Amniotic stem cell (primary cell): ENCODE measurements at places on chromosomes 2 and 18.

GRCh38 chr2:144904612-144905011, 384.7 kb upstream of the ZEB2 start:
- no peak for DNase-seq

DNA sequence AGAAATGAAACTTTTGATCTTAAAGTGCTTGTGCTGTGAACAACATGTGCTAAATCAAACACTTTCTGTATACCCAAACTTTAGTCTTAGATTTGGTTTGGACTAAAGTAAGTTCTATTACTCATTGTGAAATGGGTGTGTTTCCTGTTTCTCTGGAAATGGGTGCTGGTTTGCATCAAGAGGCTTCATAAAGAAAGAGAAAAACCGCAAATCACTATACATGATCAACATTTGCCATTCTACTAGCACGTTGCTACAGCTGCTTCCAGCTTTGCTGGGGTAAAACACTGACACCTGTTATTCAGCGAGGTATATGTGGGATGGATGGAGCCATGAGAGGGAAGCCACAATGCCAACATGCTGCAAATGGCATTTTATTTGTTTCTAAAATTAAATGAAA, 547.0 kb upstream of the ACVR2A start:
- DNase-seq = no peak

- no peak for DNase-seq
These were observed 142.0 kb upstream of the DNMT3A start for GRCh38 chr2:25483607-25484266.

GRCh38 chr2:167404627-167405284, 516.5 kb downstream of the XIRP2 start:
- DNase-seq = no peak

DNA sequence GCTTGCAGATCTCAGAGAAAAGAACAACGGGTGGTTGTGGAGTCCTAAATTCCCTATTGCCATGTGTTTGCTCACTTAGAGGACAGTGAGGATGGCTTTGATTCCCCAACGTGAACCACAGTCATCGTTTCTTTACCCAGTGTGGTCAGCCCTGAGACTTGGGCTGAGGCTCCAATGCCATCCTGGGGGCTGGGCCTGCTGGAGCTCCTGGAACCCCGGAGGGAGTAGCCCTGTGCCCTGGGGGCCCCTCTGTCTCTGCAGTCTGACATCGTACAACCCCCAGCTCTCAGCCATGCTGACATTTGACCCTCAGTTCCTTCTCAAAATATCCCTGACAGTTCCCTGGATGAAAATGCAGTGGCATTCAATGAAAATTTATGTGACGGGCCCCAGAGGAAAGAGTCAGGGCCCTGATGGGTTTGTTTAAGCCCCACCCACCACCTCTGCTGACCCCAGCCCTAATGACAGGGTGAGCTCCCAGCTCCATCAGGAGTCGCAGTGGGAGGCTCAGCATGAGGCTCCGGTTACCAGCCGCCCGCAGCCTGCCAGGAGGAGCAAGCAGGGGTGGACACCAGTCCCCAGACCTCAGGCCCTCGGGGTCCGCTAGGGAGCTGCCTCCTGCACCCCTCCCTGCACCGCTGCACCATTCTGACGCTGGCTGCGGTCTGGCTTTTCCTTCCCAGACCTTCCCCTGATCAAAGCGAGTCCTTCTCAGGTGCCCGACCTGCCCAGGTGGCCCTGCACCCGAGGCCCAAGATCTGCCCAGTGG, 120.9 kb downstream of the TWIST2 start:
- no peak for DNase-seq

DNA sequence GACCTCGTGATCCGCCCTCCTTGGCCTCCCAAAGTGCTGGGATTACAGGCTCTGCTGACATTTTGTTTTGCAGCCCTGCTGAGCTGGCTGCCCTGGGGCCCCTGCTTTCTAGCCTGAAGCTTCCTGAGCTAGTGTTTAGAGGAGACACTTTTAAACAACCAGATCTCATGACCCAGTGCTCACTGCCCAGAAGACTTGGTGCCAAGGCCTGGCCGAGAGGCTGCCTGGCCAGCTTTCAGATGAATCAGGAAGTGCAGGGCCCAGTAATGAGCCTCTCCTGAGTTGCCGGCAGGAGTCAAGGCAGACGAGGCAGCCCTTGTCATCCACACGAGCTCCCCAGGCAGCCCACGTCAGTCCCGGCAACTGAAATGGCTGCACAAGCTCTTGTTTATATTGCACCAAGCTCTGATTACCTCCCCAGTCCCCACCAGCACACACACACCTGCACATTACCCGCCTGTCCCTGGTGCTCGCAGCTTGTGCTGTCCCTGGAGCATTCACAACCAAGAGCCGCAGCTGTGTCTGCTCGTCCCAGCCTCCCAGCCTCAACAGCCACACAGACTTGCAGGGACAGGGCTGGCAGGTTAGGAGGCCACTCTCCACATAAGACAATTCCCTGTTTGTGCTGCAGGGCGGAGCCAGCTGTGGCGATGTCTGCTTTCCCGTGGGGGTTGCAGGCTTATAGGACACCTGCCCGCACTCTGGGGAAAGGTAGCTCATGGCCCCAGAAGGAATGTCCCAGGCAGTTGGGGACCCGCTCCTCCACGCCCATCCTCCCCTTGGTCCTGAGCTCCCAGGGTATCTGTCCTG, 331.2 kb upstream of the MYT1L start:
- DNase-seq = no peak
